Tibial artery (tissue), 4 donors: ENCODE measurements at places on chromosomes 3 and 15.
A peak's percentile ranks its signal among the peaks of the same experiment; 100 is the strongest.

GRCh38 chr3:188875413-188875812 is 296.4 kb upstream of the TPRG1 start:
- H3K27me3 ChIP-seq, result no peaks in the 10 kb centered on the region
- H3K4me3 ChIP-seq, result no peak overlapping the region
- H3K36me3 ChIP-seq, result peaks cover 51% of the 10 kb centered on the region

GRCh38 chr3:105728771-105729312 is 140.0 kb downstream of the CBLB start:
- no peak for DNase-seq
- H3K4me3 ChIP-seq, result no peak overlapping the region
- H3K36me3 ChIP-seq, result peaks cover 22% of the 10 kb centered on the region

GRCh38 chr3:106067711-106068110 is 198.9 kb upstream of the CBLB start:
- no peaks in the 10 kb centered on the region for H3K36me3 ChIP-seq
- no peak overlapping the region for H3K4me3 ChIP-seq
- no peak for DNase-seq
- H3K27me3 ChIP-seq, result no peaks in the 10 kb centered on the region
- peaks cover 7% of the 10 kb centered on the region for H3K4me1 ChIP-seq

DNA sequence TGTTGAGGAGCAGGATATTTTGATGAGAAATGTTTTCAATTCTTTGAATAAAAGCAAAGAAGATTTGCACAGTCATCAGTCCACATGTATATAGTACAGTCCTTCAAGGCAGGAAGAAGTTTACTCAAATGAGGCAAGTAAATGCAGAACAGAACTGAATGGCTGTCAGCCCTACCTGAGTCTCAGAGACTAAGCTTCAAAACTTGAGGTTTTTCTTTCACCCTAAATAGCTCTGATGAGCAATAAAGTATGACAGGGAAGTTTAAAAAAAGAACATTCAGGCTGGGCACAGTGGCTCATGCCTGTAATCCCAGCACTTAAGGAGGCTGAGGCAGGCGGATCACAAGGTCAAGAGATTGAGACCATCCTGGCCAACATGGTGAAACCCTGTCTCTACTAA is 232.5 kb downstream of the SUCLG2 start:
- H3K36me3 ChIP-seq, result peaks cover 4% of the 10 kb centered on the region
- H3K27me3 ChIP-seq, result no peaks in the 10 kb centered on the region
- H3K4me3 ChIP-seq, result no peak overlapping the region
- no peak for DNase-seq
- H3K27ac ChIP-seq, result no peak overlapping the region

DNA sequence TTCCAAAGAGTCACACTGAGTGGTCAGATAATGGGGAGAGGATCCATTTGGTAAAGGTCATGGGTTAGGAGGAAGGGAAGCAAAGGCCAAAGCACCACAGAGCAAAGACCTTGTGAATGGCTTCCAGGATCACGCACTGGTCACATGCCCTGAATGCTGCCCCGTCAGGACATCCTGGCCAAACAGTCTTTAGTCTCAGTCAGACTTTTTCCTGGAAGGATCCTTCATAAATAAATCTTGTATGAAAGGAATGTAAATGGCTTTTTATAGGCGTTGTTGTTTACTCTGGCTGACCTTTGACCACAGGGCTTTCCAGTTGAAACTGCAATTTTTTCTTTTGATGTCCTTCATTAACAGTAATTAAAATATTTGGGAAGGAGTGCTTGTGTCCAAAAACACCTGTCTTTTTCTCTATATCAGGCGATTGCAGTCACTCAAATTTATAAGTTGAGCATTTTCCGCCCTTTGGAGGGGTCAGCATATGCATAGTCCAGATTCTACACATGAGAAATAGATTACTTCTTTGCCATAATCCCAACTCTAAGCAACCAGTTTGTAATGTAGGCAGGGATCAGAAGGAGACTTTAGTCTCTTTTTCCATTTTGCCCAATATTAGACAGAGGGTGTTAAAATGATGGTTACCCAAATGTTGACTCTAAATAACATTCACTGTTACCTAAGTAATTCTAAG is 48.4 kb downstream of the CHAC1 start:
- H3K36me3 ChIP-seq, result peaks cover 44% of the 10 kb centered on the region
- DNase-seq, result no peak
- H3K4me1 ChIP-seq, result peaks cover 7% of the 10 kb centered on the region
- peak overlapping the region; percentile 1 for H3K27ac ChIP-seq
- H3K4me3 ChIP-seq, result no peak overlapping the region
